Mononuclear cell (primary cell): ENCODE measurements at places on chromosomes 6 and 20. TPM values are rescaled to one million over a fixed set of nuclear protein-coding genes. Genes with fewer than 3 reads are reported as not detected.

Gene SLC2A4RG
- 17.1 TPM for total RNA-seq

Gene RIN2
- 10.6 TPM for total RNA-seq

Gene KCNK15
- total RNA-seq: under 0.01 TPM

Gene SLC2A10
- under 0.01 TPM for total RNA-seq

Gene ADGRB3
- total RNA-seq: 0.10 TPM

Gene C4B
- total RNA-seq: 1.0 TPM

Gene RPL10A
- total RNA-seq: 1,708 TPM

Gene MYLK2
- not detected for total RNA-seq

Gene GLP1R
- 0.10 TPM for total RNA-seq

Gene ZBTB22
- 12.6 TPM for total RNA-seq

Gene CNR1
- total RNA-seq: 0.42 TPM

Gene LY86
- 64.5 TPM for total RNA-seq

Gene NNAT
- not detected for total RNA-seq

Gene GPLD1
- total RNA-seq: 0.42 TPM

Gene MOG
- not detected for total RNA-seq

Gene IRF4
- 41.3 TPM for total RNA-seq

Gene OOEP
- not detected for total RNA-seq

Gene MYH7B
- total RNA-seq: under 0.01 TPM

Gene FAM217A
- not detected for total RNA-seq

Gene CYP39A1
- total RNA-seq: not detected

Gene TRPC4AP
- total RNA-seq: 55.3 TPM

Gene SYNJ2
- total RNA-seq: 19.2 TPM

Gene DEFB129
- not detected for total RNA-seq

Gene DNAH8
- total RNA-seq: 0.10 TPM

Gene ABHD16B
- total RNA-seq: not detected

Gene PGC
- 0.10 TPM for total RNA-seq

Gene HLA-DRA
- total RNA-seq: 1,165 TPM
